ENCODE measurements at places on chromosomes 2 and 18. TPM values are rescaled to one million over a fixed set of nuclear protein-coding genes. Genes with fewer than 3 reads are reported as not detected.
A peak's percentile ranks its signal among the peaks of the same experiment; 100 is the strongest.

Gene NTSR2
- total RNA-seq = not detected

Gene RGPD3
- total RNA-seq = 0.11 TPM

Gene CHN1
- 26.1 TPM for total RNA-seq

Gene UGT1A4
- not detected for total RNA-seq

GRCh38 chr2:163659224-163659623, 76.6 kb downstream of the FIGN start:
- no peaks in the 10 kb centered on the region for H3K27me3 ChIP-seq
- DNase-seq = no peak
- no peak overlapping the region for H3K4me3 ChIP-seq
- peaks cover 63% of the 10 kb centered on the region for H3K4me1 ChIP-seq

GRCh38 chr2:8314063-8314462, 367.8 kb upstream of the ID2 start:
- no peaks in the 10 kb centered on the region for H3K36me3 ChIP-seq
- peaks cover 16% of the 10 kb centered on the region for H3K4me1 ChIP-seq
- H3K27me3 ChIP-seq = no peaks in the 10 kb centered on the region
- H3K27ac ChIP-seq = no peak overlapping the region

DNA sequence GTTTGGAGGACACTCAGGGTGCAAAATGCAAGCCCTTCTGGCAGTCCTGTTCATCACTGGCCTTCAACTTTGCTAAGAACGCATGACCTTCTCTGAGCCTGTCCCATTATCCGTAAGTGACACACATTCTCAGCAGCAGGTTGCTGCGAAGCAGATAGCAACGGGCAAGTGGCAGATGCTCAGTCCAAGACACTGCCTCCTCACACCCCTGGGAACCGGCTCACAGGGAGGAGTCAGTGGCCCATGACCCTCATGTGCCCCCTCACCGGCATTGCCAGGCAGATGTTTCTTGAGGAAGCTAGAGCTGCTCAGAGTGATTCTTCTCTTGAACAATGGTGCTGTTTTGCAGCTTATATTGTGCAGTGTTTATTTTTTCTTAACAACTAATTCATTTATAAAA, 737.2 kb upstream of the HS6ST1 start:
- H3K27me3 ChIP-seq = no peaks in the 10 kb centered on the region
- no peak for DNase-seq

Gene TRIM43
- not detected for total RNA-seq

GRCh38 chr2:79982445-79982844, 322.1 kb downstream of the LRRTM1 start:
- H3K4me3 ChIP-seq = no peak overlapping the region
- DNase-seq = peak; percentile 80
- H3K27me3 ChIP-seq = no peaks in the 10 kb centered on the region
- H3K27ac ChIP-seq = no peak overlapping the region
- peaks cover 33% of the 10 kb centered on the region for H3K4me1 ChIP-seq

DNA sequence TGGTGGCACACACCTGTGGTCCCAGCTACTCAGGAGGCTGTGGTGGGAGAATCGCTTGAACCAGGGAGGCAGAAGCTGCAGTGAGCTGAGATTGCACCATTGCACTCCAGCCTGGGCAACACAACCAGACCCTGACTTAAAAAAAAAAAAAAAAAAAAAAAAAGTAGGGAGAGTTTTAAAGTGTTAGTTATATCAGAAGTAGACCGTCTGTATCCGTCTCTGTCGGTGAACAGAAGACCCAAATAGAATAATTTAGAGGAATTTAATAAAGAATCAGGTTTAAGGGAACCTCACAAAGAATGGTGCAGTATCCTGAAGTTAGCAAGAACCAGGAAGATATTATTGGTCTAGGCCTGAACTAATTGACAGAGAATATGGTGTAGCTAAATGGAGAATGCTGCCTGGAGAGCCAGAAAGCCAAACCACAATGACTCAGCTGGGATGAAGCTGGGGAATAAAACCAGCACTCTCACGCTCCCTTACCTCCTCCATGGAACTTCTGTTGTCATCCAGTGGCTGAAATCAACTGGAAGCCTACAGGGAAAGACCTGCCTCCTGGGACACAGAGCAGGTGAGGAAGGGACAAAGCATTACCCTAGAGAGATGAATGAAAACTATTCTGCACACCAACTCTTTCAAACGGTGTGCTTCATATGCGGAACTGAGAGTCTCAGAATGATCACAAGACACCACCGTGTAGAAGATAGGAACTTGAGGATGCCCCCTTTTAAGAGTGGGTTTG, 39.1 kb upstream of the PLEKHM3 start:
- H3K27ac ChIP-seq = no peak overlapping the region
- no peaks in the 10 kb centered on the region for H3K27me3 ChIP-seq
- H3K4me1 ChIP-seq = no peaks in the 10 kb centered on the region
- DNase-seq = no peak

DNA sequence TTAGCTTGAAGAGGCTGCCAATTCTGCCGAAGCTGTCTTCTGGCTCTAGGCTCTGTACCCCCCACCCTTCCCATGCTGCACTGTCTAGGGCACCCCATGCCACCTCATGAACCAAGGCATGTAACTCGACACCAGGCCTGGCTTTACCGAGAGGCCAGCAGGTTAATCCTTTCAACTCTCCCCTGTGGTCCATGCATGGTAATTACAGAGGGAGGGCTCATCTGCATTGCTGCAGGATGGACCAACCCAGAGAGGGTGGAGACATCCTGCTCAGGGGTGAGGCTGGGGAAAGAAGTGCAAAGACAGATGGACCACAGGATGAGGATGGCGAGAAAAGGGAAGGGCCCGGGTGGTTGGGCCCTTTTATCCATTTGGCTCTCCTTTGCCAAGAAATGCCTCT, 65.8 kb downstream of the KCTD1 start:
- peak; percentile 63 for DNase-seq
- H3K36me3 ChIP-seq = no peaks in the 10 kb centered on the region
- H3K27ac ChIP-seq = no peak overlapping the region
- H3K4me3 ChIP-seq = no peak overlapping the region
- H3K27me3 ChIP-seq = no peaks in the 10 kb centered on the region
